ENCODE measurements at places on chromosomes 7 and 10.
A peak's percentile ranks its signal among the peaks of the same experiment; 100 is the strongest.

- no peak for DNase-seq
These were observed 76.3 kb upstream of the ABCB5 start for GRCh38 chr7:20539201-20539600.

DNA sequence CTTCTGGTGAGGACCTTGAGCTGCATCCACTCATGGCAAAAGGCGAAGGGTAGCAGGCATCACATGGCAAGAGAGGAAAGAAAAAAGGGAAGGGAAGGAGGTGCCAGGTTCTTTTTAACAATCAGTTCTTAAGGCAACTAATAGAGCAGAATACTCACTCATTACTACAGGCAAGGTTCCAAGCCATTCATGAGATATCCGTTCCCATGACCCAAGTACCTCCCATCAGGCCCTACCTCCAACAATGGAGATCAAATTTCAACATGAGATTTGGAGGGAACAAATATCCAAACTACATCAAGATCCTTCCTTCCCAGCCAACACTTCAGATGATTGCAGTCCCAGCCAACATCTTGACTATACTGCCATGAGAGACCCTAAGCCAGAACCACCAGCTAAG, 38.9 kb upstream of the YAE1 start:
- no peak for DNase-seq

GRCh38 chr10:126119599-126119998, 223.2 kb downstream of the FANK1 start:
- no peak for DNase-seq

DNA sequence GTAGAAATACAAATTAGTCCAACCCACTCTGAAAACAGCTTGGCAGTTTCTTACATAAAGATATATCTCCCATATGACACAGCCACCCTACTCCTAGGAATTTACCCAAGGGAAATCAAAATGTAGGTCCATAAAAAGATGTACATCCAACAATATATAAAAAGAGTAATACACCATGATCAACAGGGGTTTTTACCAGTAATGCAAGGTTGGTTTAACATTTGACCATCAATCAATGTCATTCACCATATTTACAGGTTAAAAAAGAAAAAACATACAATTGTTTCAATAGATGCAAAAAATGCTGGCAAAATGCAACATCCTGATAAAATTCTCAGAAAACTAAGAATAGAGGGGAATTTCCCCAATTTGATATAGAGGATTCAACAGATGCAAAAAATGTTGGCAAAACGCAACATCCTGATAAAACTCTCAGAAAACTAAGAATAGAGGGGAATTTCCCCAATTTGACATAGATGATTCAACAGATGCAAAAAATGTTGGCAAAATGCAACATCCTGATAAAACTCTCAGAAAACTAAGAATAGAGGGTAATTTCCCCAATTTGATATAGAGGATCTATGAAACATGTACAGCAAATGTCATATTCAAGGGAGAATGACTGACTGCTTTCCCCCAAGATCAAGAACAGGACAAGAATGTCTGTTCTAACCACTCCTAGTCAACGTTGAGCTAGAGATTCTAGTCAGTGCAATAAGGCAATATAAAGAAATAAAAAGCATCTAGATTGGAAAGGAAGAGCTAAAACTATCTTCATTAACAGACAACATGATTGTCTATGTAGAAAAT, 13.7 kb downstream of the ADAP1 start:
- DNase-seq: no peak

DNA sequence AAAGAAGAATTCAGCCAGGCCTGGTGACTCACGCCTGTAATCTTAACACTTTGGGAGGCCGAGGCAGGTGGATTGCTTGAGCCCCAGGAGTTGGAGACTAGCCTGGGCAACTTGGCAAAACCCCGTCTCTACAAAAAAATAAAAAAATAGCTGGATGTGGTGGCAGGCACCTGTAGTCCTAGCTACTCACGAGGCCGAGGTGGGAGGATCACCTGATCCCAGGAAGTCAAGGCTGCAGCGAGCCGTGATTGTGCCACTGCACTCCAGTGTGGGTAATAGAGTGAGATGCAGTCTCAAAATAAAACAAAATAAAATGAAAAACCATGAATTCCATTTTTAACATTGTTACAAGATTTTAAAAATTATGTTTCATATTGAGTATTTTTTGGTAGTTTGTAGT, 988.9 kb upstream of the ZNF722 start:
- no peak for DNase-seq

DNA sequence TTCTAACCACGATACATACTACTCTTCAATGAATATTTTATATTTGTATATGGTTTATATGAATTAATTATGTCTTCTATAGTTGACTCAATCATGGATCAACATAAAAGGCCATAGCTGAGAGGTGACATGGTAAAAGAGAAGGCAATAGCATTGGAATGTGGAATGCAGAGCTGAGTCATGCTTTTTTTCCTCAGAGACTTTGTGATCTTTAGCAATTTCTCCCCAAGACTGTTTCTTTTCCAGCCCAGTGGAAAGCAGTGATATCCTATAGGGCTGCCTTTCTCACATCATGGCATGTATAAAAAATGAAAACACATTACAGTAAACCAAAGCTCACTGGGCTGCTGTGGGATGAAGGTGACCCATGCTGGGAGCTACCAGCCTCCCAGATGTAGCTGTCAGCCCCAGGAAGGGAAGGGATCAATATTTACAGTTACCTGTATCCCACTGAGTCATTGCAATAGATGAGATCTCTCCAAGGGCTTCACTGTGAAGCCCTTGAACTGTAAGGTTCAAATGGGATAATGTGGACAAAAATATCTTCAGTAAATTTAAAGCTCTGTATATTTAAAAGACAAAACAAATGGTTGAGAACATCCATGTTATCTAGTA, 30.2 kb downstream of the SLC39A12 start:
- no peak for DNase-seq

GRCh38 chr10:50326757-50327701, 75.7 kb upstream of the ASAH2 start:
- DNase-seq: no peak

- DNase-seq: no peak
These were observed at the start of gene CACNA2D1 for GRCh38 chr7:82443547-82444219. Gene CACNA2D1, minus strand, starts transcription at chr7:82443777.

DNA sequence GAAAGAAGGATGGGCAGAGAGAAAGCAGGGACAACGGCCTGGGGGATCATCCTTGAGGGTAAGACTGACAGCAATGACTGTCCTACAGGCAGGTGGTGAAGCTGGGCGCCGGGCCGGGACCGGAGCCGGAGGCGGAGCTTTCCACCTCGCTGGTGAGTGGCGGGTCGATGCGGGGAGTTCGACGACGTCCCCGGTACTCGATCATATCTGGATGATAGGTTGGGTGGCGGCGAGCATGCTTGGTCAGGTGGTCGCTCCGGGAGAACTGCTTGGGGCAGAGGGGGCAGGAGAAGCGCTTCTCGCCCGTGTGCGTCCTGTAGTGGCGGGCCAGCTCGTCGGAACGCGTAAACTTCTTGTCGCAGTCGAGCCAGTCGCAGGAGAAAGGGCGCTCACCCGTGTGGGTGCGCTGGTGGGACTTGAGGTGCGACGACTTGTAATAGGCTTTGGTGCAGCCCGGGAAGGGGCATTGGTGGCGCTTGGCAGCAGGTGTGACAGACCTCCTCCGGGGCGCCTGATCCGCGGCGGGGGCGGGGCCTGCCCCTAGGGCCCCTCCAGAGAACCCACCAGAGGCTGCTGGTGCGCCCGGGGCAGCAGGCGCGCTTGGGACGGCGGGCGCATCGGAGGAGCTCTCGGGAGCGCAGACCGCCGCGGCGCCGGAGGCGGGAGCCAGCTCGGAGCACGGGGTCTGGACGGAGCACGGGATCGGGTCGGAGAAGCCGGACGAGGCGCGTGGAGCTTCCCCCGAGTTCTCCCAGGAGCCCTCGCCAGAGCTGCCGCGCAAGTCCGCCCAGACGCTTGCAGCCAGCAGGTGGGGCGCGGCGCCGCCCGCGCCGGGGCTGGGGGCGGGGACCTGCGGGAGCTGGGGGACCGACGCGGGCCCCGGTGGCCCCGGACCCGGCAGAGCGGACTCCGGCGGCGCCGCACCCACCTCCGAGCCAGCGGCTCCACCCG, 752 bp downstream of the KLF14 start:
- DNase-seq: peak; percentile 23

DNA sequence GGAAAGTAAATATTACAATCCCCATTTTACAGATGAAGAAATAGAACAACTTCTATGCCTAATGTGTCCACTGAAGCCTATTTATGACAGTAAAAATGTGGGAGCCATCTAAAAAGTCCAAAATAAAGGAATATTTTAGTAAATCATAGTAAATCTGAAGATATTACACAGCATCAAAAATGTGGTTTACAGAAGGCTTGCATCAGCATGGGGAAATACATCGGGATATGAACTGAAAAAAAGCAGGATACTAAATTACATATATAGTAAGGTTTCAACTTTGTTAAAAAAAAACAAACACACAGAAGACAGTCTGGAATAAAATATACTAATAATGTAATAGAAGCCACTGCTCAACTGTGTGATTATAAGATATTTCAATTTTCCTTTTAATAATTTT, 20.8 kb downstream of the CPA1 start:
- DNase-seq: no peak

DNA sequence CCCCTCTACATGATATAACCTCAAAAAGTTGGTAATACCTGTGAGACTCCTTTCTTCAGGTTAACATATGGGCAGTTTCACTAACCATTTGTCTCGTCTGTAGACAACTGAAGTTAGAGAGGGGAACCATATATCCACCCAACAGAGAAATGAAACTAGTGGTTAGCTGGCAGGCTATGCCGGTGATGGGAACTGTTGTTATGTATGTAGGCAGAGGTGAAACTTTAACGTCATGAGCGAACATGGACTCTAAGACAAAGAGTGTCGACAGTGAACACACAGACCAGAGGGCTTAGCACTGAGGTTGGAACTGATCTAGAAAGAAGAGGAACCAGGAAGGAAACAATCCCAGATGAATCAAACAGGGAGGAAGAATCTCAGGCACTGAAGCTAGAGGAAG, 112.4 kb downstream of the ELMO1 start:
- DNase-seq: no peak

GRCh38 chr7:8724080-8724718, 290.8 kb downstream of the NXPH1 start:
- peak; percentile 4 for DNase-seq

DNA sequence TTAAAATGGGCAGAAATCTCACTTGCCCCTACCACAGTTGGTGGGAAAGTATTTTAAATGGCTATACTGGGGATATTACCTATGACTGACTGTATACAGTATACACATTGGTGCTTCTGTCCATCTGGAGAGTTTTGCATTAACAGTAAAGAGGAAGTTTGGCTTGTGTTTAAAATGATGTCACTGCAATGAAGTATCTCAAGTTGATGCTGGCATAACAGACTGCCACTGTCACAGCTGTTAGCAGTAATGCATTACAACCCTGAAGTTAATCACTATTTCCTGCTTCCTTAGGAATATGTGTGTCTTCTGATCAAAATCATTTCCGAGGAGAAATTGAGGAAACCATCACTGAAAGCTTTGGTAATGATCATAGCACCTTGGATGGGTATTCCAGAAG, 1.9 kb downstream of the DKK1 start:
- DNase-seq: no peak

DNA sequence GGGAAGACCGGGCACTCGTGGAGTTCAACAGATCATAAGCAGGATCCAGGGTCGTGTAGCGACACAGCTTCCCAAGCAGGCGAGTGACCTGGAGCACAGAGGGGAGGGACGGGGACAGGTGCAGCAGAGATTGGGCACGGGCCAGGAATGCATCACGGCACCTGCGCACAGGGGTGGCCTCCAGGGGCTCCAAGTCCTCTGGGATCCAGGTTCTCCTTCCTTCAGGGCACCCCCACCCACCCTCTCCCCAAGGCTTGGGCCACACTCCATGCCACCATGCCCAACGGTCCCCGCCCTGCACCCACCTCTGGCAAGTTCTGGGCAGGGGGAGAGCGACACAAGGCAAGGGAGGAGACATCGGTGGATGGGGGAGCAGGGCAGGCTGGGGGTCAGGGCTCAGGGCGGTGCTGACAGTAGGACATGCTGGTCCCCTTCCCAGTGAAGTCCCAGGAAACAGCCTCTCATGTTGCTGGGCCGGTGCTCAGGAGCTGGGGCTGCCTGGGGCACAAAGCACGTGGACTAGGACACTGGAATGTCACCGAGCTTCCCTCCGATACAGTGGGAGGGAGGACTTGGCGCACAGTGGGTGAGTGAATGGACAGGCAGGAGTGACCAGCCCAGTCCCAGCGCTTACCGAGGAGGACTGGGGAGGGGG, 597.3 kb downstream of the PTPRN2 start:
- no peak for DNase-seq

- DNase-seq: no peak
These were observed 55.0 kb downstream of the DENND11 start for GRCh38 chr7:141646826-141647480.

GRCh38 chr10:27744802-27745731, 552 bp downstream of the MKX start:
- DNase-seq: no peak

GRCh38 chr7:4479367-4480039, 202.6 kb upstream of the FOXK1 start:
- peak; percentile 3 for DNase-seq

DNA sequence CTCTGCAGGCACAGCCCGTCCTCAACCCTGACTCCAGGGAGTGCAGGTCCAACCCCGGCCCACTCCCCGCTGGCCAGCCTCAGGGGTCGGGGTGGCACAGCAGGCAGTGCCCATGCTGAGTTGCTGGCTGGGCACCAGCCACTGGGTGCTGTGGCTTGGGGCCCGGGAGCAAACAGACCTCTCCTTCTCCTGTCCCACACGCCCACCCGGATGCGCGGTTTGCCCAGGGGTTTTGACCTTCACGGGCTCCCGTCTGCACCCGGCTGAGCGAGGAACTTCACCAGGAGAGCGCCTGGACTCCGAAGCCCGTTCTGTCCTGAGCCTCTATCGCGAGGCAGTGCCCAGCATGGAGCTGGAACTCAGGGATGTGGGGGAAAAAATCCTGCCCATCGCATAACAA, 2.6 kb upstream of the GRIFIN start:
- DNase-seq: no peak

GRCh38 chr7:140269004-140269638, 92.3 kb upstream of the KDM7A start:
- DNase-seq: no peak

- DNase-seq: no peak
These were observed 150.3 kb downstream of the AHR start for GRCh38 chr7:17448479-17449423.

GRCh38 chr10:93072225-93072712, 1.4 kb upstream of the CYP26A1 start:
- DNase-seq: no peak

DNA sequence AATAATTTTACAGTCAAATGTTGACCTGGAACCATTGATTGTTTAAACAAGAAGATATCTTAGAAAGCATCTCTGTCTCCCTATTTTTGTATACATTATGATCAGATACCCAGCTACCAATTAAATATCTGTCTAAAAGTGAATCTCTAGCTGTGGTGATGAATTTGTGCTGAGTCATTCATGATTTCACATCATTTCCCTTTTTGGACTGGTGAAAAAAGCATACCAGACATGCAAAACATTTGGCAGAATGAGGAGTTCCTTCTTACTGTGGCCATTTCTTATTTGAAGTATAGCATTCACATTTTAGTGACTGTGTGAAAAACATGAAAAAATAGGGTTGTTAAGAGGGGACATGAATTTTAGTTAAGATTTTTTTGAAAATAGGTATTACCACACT, 98.0 kb upstream of the GATA3 start:
- no peak for DNase-seq
